DMS79 (cell line): ENCODE measurements at places on chromosomes 7 and 10.
A peak's percentile ranks its signal among the peaks of the same experiment; 100 is the strongest.

DNA sequence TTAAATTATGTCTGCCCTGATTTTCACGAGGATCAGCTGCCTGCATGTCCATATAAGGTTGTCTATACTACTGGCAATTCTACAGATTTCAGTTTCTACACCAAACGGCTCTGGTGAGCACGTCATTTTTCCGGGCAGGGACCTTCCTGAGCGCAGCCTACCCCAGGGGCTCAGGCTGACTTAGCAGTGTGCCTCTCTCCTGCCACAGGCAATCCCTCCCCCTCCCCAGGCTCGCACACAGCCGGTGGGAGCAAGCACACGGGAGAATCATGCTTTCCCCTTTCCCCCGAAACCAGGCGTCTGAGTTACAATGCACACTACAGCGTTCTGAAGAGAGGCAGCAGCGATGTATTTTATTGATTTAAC, 1.7 kb downstream of the KLF6 start:
- no peak for DNase-seq

DNA sequence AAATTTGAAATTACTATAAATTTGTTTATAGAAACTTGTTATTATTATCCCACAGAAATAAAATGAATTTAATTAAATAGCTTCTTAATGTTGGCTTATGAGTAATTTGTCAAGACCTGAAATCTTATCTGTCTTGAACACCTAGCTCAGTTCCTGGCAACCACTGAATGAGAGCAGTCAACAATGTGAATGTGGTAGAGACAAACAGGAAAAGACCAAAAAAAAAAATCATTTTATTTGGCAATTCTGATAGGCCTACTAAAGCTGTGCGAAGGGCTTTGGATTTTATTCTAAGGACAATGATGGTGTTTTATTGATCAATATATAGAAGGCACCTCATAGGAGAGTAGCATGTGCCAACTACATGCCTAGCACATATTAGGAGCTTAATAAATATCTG, 127.8 kb upstream of the RSU1 start:
- DNase-seq = no peak

- DNase-seq = no peak
Observed at GRCh38 chr10:6406220-6407033, 173.6 kb downstream of the PRKCQ start.

DNA sequence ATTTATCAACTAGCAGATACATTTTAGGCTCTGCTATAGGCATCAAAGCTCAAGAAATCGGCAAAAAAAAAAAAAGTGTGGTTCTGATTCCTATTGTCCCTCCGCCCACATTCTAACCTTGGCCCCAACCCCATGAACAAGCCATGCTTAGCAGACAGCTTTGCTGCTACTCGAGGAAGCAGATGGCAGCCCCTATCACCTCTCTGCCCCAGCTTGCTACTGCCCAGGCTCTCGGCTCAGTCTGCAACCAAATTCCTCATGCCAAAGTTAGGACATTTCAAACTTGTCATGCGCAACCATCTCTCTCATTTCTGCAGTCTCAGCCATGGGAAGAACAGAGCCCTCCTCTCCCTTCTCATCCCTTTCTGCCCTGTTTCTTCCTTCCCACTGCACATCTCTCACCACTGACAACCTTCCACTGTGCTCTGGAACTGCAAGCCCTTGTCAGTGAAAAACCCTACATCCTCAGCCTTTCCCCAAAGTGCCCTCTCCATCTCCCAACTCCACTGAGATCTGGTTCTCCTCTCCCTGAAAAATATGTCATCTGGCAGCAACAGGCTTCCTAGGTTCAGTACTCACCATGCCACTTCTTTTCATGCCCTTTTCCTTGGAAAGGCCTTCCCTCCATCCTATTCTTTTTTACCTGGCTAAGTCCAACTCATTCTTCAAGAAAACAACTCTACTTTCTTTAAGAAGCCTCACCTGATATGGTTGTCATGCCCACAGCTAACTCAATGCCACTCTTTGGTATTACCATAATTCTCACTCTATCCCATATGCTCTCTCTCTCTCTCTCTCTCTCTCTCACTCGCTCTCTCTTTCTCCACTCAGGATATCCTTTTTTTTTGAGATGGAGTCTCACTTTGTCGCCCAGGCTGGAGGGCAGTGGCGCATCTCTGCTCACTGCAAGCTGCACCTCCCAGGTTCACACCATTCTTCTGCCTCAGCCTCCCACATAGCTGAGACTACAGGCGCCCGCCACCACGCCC, 60.1 kb upstream of the FHIP2A start:
- DNase-seq = no peak

DNA sequence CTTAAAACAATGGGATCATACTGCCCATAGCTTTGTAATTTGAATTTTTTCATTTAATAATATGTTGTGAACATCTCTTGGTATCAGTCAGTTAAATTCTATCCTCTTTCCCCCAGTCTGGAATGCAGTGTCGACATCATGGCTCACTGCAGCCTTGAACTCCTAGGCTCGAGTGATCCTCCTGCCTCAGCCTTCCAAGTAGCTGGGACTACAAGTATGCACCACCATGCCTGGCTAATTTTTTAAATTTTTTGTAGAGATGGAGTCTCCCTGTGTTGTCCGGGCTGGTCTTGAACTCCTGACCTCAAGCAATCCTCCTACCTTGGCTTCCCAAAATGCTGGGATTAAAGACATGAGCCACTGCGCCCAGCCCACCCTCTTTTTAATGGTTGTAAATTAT, 34.6 kb downstream of the MPLKIP start:
- DNase-seq = no peak

DNA sequence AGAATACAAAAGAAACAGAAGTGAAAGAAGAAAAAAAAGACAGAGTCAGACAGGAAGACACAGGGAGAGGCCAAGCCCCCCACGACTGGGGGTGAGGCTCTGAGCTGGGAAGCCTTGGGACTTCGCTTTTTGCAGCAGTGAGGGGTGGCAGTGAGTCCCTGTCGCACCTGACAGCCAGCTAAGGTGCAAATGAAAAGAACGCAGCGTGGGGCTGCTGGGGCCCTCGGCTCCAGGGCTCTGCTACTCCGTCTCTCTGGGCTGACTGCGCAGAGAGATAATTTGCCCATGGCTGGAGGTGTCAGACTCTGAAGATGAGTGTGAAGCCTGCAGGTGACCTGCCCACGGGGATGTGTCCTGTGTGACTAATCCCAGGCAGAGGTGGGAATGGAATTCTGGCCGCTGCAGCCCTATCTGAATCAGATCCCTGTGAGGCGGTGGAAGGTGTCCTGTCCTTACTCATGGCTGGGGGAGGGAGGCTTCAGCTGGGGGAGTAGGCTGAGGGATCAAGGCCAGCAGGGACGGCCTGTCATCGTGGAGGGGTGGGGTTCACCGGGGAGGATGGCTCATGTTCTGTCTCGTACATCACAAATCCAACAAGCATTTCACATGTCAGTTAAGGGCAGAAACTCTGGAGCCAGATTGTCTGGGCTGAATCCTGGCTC, 96.4 kb downstream of the SLIT1 start:
- DNase-seq = no peak

- no peak for DNase-seq
Observed at GRCh38 chr7:148391591-148391990, 199.0 kb upstream of the C7orf33 start.

DNA sequence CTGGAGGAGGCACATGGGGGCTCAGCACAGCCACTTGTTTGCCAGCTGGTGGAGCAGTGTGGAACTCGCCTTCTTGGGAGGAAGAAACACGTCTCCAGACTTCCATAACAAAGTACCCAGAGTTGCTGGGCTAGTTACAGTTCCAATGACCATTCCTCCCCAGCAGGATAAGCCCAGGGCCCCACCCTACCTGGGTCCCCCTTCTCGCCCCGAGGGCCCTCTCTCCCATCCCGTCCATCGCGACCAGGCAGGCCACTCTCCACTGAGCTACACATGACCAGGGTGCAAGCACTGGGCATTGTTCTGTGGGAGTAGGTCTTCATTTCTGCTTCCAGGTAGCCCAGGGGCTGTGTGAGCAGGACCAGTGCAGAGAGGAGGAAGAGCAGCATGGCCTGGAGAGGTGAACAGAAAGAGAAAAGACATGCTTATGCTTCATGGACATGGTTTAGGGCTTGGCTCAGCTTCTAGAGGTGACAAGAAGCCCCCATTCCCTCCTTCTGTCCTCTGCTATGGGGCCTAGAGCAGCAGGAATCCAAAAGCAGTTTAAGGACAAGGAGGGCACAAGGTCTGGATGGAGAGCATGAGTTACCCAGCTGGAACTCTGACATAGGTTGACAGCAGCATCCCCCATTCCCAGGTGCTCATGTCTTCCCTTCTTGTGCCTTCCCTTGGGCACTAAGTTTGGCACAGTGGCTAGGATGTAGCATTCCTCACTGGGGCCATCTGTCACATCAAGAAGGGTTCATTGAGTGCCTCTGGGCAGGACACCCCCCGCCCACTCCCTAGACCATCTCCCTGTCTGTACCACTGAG, 2.4 kb downstream of the SFTPD start:
- no peak for DNase-seq

DNA sequence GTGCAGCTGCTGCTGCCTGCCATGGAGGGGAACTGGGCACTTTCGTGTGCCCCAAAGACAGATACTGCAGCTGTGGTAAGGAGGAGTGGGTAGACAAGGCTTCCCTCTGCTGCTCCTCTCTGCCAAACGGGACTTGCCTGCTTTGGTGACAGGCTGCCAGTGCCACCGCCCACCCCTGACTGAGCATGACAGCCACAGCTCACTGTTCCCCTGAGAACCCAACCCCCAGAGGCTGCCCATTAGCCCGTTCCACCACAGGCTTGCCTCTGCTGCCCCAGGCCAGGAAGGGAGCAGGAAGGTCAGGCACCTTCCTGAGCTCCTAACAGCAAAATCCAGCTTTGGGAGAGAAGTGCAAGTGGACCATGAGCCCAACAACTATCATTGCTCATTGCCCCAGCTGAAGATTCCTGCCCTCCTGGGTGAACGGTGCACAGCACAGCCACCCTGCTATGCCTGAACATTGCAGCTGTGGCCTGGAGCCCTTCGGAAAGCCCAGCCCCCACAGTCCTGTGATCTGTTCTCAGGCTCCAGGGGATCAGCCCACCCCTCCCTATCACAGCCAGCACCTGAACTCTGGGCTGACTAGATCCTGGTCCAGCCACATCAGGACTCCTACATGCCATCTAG, 58.7 kb upstream of the ANTXRL start:
- DNase-seq = no peak

GRCh38 chr10:129973674-129974059, 9.6 kb upstream of the EBF3 start:
- DNase-seq = no peak

DNA sequence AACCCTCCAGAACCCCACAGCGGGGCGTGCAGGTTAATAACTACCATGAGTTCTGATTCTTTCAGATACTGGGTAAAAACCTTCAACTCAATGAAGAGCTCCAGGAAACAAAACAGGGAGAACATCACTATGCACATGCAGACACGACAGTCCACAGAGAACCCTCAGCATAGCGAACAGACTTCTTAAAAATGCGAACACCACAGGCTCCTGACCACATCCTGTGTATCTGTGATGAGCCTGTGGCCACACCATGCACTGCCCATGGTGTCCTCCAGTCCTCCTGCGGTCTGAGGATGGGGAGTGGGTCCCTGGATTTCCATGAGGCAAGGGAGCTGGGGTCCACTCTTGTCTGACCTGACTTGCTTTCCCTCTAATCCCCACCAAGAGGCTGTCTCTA, 107.2 kb downstream of the COBL start:
- DNase-seq = no peak

DNA sequence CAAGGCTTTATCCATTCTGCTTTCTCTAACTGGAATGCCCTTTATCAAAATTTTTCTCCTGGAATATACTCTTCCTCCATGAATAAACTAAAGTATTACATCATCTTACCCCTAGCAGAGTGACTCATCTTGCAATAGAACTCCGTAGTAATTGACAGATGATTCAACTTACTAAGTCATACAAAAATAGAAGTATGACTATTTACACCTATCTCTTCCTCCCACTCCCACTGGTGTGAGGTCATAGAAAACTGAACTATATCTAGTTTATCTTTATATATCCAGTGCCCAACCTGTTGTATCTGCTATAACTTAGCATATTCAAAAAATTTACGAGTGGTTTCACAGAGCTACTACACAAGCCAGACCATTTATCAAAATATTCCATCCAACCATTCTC, 26.1 kb downstream of the ABCB1 start:
- DNase-seq = no peak

- DNase-seq = no peak
Observed at GRCh38 chr10:119567978-119568377, 25.5 kb upstream of the RGS10 start.

DNA sequence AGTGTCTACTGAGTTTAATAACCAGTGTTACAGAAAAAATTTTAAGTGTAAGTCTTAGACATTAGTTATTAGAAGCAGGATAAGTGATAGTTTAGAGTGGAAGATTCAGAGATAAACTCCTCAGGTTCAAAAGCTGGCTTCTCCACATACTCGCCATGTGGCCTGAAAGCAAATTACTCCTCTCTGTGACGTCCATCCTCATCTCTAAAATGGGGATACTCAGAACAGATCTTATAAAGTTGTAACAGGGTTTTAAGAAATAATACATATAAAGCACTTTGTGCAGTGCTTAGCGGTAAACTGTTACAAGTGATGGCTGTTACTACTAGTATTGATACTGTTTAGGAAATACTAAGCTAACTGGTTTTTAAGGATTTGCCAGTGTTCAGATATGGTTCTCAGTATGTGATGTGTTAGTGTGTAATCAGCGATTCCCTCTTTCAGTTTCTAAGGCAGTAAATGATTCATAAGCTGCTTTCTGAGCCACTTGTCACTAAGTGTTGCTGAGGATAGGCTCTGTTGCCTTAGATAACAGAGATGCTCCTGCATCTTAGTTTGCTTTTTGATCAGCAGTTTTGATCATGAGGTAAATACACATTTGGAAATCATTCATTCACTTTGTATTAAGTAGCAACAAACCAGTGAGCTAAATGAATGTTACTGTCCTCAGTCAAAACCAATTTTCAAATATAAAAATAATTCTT, 58.7 kb downstream of the CYP51A1 start:
- no peak for DNase-seq

GRCh38 chr7:568031-568951, 48.6 kb upstream of the PDGFA start:
- no peak for DNase-seq

- DNase-seq = peak; percentile 79
Observed at GRCh38 chr10:12639996-12640944, 290.9 kb downstream of the CAMK1D start.

DNA sequence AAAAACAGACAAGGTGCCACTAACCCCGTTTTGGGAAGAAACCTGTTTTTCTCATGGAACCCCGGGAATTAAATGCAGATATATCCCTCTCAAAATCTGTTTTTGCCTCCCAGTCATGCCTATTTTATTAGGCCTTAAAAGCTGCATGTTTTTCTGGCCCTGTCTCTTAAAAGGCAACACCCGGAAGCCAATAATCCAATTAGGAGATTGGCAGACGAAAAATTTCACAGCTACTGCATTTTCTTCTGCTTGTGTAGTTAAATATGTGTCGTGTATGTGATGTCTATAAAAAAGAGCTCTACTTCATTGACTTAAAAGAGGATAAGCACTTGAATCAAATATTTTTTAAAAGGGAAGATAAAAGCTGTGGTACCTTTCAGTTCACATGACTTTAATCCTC, 31.9 kb upstream of the OPTN start:
- no peak for DNase-seq

- no peak for DNase-seq
Observed at GRCh38 chr10:45106236-45106856, 105.6 kb downstream of the ZNF22 start.

GRCh38 chr7:25572423-25572822, 344.1 kb upstream of the NPVF start:
- DNase-seq = no peak

- DNase-seq = no peak
Observed at GRCh38 chr7:132666774-132667172, 90.5 kb upstream of the PLXNA4 start.

GRCh38 chr10:68566955-68567354, 6.8 kb downstream of the TET1 start:
- DNase-seq = no peak
